ENCODE measurements at places on chromosomes 3 and 15.

DNA sequence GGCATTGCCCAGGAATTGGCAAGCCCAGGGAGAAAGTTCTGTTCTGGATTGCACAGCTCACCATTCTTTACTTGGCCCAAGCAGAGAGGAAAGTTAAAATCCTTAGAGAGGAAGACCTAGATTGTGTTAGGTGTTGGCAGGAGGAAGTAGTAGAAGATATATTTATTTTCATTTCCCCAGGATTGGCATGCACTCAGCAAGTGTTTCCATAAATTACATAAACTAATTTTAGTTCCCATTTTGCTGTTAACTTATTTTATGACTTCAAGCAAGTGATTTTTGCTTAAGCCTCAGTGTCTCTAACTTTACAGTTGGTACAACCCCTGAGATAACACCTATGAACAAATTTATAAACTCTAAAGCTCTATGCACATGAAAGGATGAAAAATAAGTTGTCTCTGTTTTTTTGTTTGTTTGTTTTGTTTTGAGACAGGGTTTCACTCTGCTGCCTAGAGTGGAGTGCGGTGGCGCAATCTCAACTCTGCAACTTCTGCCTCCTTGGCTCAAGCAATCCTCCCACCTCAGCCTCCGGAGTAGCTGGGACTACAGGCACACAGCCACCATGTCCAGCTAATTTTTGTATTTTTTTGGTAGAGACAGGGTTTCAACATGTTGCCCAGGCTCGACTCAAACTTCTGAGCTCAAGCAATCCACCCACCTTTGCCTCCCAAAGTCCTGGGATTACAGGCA, 31.2 kb upstream of the TOP2B start:
- no peak overlapping the region for H3K4me3 ChIP-seq
- H3K27ac ChIP-seq, result no peak overlapping the region
- DNase-seq, result no peak

GRCh38 chr3:196138482-196139254, 56.8 kb upstream of the TFRC start:
- H3K4me3 ChIP-seq, result no peak overlapping the region
- no peaks in the 10 kb centered on the region for H3K27me3 ChIP-seq
- no peaks in the 10 kb centered on the region for H3K36me3 ChIP-seq
- H3K4me1 ChIP-seq, result peaks cover 4% of the 10 kb centered on the region

GRCh38 chr15:48925714-48926223, 38.0 kb downstream of the SHC4 start:
- H3K36me3 ChIP-seq, result no peaks in the 10 kb centered on the region
- H3K27ac ChIP-seq, result no peak overlapping the region
- no peaks in the 10 kb centered on the region for H3K4me1 ChIP-seq
- no peaks in the 10 kb centered on the region for H3K27me3 ChIP-seq
- H3K4me3 ChIP-seq, result no peak overlapping the region

- H3K4me3 ChIP-seq, result no peak overlapping the region
- H3K4me1 ChIP-seq, result peaks cover 8% of the 10 kb centered on the region
- H3K27me3 ChIP-seq, result no peaks in the 10 kb centered on the region
- no peak for DNase-seq
- no peak overlapping the region for H3K27ac ChIP-seq
Measured at GRCh38 chr3:12965999-12966846, 107.0 kb downstream of the IQSEC1 start.

DNA sequence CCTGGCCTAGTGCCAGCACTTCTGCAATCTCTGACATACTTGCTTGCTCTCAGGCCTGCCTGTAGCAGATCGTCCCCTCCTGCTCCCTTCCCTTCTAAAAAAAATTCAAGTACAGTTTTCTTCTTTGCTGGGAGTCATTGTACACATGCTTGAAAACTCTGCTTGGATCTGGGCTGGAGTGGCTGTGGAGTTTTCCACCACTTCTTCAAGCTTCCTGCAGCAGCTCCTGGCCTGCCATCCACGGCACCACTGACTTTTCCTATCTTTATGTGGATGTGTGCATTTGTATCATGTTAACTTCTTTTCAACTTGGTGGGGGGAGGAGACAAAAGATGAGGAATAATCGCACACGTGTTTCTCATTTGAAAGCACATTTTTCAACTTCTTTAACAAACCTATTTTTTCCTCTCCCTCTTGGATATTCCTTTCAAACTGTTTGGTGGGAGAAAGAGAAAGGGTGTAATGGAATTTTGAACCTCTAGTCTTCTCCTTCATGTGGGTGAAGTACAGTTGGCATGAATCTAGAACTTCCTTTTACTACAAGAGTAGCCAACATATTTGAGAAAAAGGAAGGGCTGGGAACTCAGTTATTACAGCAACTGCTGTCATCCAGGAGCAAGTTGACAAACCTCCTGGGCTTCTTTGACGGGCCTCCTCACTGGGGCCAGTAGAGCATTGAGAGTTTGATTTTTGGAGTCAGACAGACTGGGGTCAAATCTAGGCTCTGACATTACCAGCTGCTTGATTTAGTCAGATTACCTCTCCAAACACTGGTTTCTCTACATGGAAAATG, 61.2 kb upstream of the LRTM1 start:
- H3K36me3 ChIP-seq, result no peaks in the 10 kb centered on the region
- no peak overlapping the region for H3K27ac ChIP-seq

- H3K36me3 ChIP-seq, result no peaks in the 10 kb centered on the region
- no peak for DNase-seq
- H3K27me3 ChIP-seq, result no peaks in the 10 kb centered on the region
Measured at GRCh38 chr3:115831864-115832263, 208.6 kb downstream of the GAP43 start.

- H3K4me3 ChIP-seq, result no peak overlapping the region
- no peaks in the 10 kb centered on the region for H3K4me1 ChIP-seq
- no peak for DNase-seq
- no peak overlapping the region for H3K27ac ChIP-seq
- H3K36me3 ChIP-seq, result no peaks in the 10 kb centered on the region
Measured at GRCh38 chr3:150329408-150329807, 78.7 kb upstream of the TSC22D2 start.

- DNase-seq, result no peak
- H3K27me3 ChIP-seq, result no peaks in the 10 kb centered on the region
- H3K27ac ChIP-seq, result no peak overlapping the region
- H3K4me1 ChIP-seq, result 0 out of 2 replicates have a peak, but pooled peaks cover 1% of the 10 kb centered on the region
- H3K4me3 ChIP-seq, result no peak overlapping the region
- no peaks in the 10 kb centered on the region for H3K36me3 ChIP-seq
Measured at GRCh38 chr3:8757551-8758518, 11.6 kb downstream of the OXTR start.

GRCh38 chr15:69394556-69395282, 19.4 kb upstream of the KIF23 start:
- no peaks in the 10 kb centered on the region for H3K27me3 ChIP-seq
- H3K4me1 ChIP-seq, result peaks cover 2% of the 10 kb centered on the region
- H3K36me3 ChIP-seq, result no peaks in the 10 kb centered on the region
- no peak overlapping the region for H3K27ac ChIP-seq

DNA sequence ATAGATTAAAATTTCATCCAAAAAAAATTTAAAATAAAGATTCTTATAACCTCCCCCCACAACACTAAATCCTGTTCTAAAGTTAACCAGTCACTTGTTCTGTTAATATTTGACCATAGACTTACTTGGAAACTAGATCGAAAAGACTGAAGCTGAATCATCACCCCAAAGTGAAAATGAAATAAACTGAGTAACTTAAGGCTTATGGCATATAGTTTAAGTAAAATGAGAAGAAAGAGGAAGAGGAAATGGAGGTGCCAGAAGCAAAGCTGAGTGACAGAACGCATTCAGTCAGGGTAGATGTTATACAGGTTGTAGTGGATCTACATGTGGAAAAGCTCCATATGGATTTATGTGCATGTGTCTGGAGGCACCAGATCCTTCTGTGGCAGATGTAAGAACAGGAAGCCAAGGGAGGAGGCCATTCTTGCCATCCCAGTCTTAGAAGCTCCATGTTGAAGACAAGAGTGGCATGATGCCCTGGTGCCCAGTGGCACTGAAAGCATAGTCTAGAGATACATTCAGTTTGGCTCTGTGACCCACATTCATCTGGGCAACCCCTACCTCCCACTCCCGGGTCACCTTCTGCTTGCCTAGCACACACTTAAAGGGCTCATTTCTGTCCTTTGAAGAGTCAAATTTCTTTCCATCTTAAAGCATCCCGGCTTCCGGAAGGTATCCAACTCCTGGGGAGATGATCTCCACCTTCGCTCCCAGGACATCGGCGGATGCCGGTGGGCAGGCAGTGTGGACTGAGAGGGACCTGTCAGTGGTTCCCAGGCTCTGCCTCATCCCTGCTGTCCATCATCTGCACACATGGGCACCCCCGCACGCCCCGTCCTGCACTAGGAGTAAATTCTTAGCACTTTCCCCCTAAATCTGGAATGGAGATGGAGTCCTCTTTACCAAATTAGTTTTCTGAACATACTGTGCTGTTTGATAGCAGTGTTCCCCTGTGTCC, 90.8 kb downstream of the NEO1 start:
- DNase-seq, result no peak
- no peak overlapping the region for H3K27ac ChIP-seq
- no peaks in the 10 kb centered on the region for H3K4me1 ChIP-seq

DNA sequence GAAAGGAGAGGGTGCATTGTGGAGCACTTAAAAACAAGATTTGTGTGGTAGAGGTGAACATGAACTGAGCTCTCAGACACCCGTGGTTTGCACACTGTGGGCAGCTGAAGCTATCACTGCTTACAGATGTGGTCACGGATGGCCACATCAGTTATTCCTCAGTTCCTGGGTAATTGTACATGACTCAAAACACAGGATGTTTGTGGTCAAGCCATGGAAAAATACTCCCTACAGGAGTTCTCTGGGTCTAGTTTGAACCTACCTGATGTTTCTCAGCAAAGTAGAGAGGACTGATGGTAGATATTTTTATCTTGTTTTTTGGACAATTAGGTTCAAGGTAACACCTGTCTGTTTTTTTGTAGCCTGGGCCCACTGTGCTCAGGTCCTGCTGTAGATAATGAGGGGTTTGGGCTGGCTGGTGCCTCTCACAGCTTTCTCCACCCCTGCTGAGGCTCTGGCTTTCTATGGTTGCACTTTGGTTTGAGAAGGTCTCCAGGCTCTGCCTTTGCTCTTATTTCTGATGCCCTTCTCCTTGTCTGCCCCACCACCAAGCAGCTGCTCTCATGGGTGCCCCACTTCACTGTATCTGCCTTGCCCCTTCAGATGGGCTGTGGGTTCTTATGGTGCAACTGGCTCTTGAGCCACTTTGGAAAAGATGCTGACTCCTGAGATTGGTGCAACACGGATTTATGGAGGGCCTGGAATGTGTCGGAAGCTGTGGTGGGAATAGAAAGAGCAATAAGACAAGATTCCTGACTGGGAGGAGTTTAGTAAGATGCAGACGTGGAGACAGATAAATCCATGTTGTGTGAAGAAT, 40.1 kb downstream of the CDCP1 start:
- peaks cover 3% of the 10 kb centered on the region for H3K36me3 ChIP-seq
- no peaks in the 10 kb centered on the region for H3K4me1 ChIP-seq
- no peak for DNase-seq
- no peaks in the 10 kb centered on the region for H3K27me3 ChIP-seq
- H3K4me3 ChIP-seq, result no peak overlapping the region
- no peak overlapping the region for H3K27ac ChIP-seq

- H3K36me3 ChIP-seq, result no peaks in the 10 kb centered on the region
- no peaks in the 10 kb centered on the region for H3K27me3 ChIP-seq
- no peak overlapping the region for H3K4me3 ChIP-seq
- DNase-seq, result no peak
Measured at GRCh38 chr15:45548753-45549520, 26.4 kb upstream of the SLC30A4 start.

DNA sequence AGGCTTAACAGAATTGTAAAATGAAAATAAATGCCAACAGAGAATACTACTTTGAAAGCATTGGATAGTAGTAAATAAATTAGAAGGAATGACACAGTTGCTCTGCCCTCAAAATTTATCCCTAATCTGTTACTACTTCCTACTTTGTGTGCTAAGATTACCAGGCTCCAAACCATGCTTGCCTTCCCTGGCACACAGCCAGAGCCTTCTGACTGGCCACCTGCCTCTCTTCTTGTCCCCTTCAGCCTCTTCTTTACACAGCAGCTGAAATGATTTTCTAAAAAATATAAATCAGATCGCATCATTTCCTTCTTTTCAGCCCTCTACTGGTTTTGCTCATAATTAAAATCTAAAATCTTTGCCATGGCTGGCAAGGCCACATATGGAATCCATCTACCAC, 334.1 kb downstream of the FHIT start:
- H3K36me3 ChIP-seq, result no peaks in the 10 kb centered on the region
- DNase-seq, result no peak
- no peak overlapping the region for H3K27ac ChIP-seq
- no peaks in the 10 kb centered on the region for H3K27me3 ChIP-seq

DNA sequence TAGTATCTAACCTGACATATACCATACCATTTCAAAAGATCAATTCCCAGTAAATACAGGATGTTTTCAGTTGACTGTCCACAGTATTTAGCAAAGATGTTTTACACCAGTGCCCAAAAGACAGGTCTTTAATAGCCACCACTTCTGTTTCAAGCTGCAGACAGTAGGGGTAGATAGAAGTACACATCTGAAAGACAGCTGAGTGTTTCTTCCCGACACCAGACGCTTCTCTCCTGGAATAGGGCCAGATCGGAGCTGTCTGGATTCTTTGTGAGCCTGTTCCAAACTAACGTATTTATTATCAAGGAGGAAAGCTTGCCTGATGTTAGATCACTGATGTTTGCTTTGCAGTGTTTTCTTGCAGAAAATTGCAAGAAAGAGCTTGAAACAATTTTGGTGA, 136.1 kb upstream of the RBMS3 start:
- H3K27me3 ChIP-seq, result no peaks in the 10 kb centered on the region
- no peak overlapping the region for H3K4me3 ChIP-seq
- no peak overlapping the region for H3K27ac ChIP-seq
- DNase-seq, result no peak
- 0 out of 2 replicates have a peak, but pooled peaks cover 2% of the 10 kb centered on the region for H3K4me1 ChIP-seq
- no peaks in the 10 kb centered on the region for H3K36me3 ChIP-seq

- DNase-seq, result no peak
- H3K4me3 ChIP-seq, result no peak overlapping the region
- H3K4me1 ChIP-seq, result peaks cover 9% of the 10 kb centered on the region
- no peaks in the 10 kb centered on the region for H3K36me3 ChIP-seq
- no peaks in the 10 kb centered on the region for H3K27me3 ChIP-seq
Measured at GRCh38 chr3:134337071-134337482, 37.2 kb downstream of the AMOTL2 start.

- H3K36me3 ChIP-seq, result no peaks in the 10 kb centered on the region
- no peak for DNase-seq
- H3K27ac ChIP-seq, result no peak overlapping the region
Measured at GRCh38 chr15:68725736-68726135, 95.0 kb downstream of the ANP32A start.

DNA sequence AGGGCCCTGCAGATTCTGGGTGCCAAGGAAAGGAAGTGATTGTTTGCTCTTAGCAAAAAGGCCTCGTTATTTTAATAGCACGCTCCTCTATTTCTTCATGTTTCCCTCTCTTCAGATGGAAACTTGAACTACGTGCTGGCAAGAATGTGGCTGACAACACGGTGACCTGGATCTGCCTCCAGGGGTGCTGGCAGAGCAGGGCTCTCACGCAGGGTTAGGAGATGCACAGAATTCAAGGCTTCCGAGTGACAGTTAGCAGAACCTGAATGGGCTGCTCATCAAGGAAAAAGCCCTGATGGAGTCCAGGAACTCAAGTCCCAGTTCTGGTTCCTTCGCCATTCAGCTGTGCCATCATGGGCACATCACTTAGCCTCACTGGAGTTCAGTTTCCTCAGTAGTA, 22.7 kb downstream of the CYP19A1 start:
- H3K4me1 ChIP-seq, result no peaks in the 10 kb centered on the region
- DNase-seq, result no peak
- H3K36me3 ChIP-seq, result no peaks in the 10 kb centered on the region
- H3K4me3 ChIP-seq, result no peak overlapping the region
